Fibroblast of skin of right quadriceps (primary cell): ENCODE measurements at places on chromosomes 13 and 19.
A peak's percentile ranks its signal among the peaks of the same experiment; 100 is the strongest.

DNA sequence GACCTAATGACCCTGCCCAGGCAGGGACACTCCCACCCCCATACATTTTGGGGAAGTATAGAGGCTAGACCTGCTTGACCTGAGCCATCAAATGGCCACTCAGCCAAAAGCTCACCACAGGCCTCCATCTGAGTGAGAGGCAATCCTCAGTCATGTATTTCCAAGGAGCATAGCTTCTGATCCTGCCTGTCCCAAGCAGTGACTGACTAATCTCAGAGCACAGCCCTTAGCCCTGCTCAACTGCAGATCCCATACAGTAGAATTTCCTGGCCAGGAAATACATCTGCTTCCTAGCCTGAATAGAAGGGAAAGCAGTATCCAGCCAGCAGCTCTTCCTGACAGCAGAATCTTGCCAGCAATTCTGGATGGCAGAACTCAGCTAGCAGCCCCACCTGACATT, 880.6 kb upstream of the GPC6 start:
- DNase-seq = no peak

DNA sequence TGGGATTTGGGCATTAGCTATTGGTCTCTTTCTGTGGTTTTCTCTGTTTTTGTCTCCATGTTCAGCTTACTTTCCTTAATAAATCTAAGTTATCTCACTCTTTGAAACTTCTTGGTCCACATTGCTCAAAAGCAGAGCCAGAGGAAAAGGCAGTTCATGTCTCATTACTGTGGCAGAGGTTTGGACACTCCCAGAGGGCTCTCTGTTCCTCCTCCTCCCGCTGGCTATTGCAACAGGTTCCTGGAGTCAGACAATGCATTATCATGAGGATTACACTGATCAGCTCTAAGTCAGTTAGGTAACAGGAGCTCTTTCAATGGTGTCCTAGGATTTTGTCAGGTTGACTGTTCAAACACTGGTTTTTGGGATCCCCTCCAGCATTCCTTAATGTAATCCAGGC, 298.8 kb downstream of the NDFIP2 start:
- peak; percentile 41 for DNase-seq

- DNase-seq = no peak
These were observed 553.4 kb upstream of the KLF12 start for GRCh38 chr13:74687442-74688182.

DNA sequence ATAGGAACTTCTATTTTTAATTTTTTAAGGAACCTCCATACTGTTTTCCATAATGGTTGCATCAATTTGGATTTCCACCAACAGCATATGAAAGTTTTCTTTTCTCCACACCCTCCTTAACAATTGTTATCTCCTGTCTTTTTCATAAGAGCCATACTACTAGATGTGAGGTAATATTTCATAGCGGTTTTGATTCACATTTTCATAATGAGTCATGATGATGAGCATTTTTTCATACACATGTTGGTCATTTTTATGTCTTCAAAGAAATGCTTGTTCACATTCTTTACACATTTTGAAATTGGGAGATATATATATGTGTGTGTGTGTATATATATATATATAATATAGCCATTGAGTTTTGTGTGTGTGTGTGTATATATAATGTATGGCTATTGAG, 420.3 kb upstream of the PCDH9 start:
- peak; percentile 3 for DNase-seq

- no peak for DNase-seq
These were observed 106.9 kb downstream of the FGF9 start for GRCh38 chr13:21777813-21778212.

- DNase-seq = peak; percentile 11
These were observed 383.7 kb downstream of the DIAPH3 start for GRCh38 chr13:59780058-59780457.

GRCh38 chr19:48044561-48044960, 682 bp upstream of the CABP5 start:
- DNase-seq = no peak

DNA sequence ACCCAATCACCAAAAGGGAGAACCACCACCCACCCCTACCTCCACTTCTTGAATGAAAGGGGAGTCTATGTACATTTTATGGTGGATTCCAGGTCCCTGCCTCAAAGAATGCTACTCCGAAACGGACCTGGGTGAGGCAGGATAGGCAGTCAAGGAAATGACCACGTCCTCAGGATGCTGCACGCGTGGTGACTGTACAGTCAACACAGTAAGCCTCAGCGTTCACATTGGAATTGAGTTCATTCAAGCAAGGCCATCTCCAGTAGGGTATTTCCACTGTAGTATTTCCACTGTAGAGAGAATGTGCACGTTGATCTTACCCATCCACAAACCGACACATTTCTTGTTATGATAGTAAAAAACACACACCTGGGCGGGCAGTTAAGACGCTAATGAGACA, 16.9 kb downstream of the ZSCAN5C start:
- no peak for DNase-seq

DNA sequence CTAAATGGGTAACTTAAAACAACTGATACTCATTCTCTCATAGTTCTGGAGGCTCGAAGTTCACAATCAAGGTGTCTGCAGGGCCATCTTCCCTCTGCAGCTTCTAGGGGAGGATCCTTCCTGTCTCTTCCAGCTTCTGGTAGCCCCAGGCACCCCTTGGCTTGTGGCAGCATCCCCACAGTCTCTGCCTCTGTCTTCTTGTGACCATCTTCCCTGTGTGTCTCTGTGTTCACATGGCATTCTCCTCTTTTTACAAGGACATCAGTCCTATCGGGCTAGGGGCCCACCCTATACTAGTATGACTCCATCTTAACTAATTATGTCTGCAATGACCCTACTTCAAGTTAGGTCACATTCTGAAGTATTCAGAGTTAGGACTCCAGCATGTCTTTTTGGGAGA, 73.5 kb downstream of the ANKRD10 start:
- no peak for DNase-seq

GRCh38 chr19:1343041-1343440, 40.7 kb upstream of the NDUFS7 start:
- no peak for DNase-seq

GRCh38 chr19:56877069-56877715, 36.7 kb upstream of the PEG3 start:
- no peak for DNase-seq

GRCh38 chr13:94305033-94305432, 174.4 kb downstream of the DCT start:
- no peak for DNase-seq

DNA sequence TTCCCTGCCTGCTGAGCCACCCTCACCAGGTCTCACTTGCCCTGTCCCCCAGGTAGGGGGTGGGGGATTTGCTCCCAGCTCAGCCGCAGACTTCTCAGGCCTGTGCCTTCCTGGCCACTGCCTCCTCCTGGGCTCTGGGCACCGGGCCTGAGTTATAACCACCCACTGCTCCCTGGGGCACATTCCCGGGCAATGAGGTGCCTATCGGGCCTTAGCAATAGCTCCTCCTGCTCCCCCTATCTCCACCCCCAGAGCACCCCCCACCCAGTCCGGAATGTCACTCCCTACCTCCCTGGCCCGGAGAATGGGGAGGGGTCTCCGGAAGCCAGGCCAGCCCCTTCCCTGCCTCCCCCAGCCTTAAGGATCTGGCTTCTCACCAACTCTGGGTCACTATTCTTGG, at the start of gene KLK5:
Gene KLK5 (minus strand): TSS at position 129 of the 400 bp plus-strand sequence. CDS start 381 bp downstream, outside the sequence.
- no peak for DNase-seq

- no peak for DNase-seq
These were observed 86.5 kb downstream of the IPO5 start for GRCh38 chr13:98039964-98040363.

- DNase-seq = no peak
These were observed 102.6 kb downstream of the DOCK9 start for GRCh38 chr13:98875146-98875729.

GRCh38 chr13:98246538-98247172, 69.6 kb upstream of the RNF113B start:
- no peak for DNase-seq

- DNase-seq = peak; percentile 72
These were observed 1.8 kb downstream of the VASP start for GRCh38 chr19:45508861-45509691.

GRCh38 chr13:79659121-79659521, 178.2 kb downstream of the NDFIP2 start:
- peak; percentile 26 for DNase-seq

DNA sequence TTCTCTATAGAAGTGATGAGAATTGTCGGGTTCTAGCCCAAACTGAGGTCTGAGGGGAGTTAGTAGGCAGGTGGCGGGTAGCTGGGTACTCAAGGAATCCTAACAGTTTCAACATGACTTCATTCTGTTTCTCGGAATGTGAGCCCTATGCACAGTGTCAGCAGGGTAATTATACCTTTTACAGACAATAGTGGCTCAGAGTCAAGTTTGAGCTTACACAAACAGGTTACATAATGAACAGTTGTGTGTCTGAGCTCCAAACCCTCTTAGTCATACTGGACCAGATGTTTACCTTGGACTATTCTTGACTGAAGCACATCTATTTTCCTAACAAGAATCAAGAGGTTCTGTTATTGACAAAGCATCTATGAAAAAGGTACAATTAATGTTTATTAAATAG, 1066.7 kb upstream of the PCDH20 start:
- no peak for DNase-seq
